A549 (cell line): ENCODE measurements at places on chromosomes 5 and 9. TPM values are rescaled to one million over a fixed set of nuclear protein-coding genes. Genes with fewer than 3 reads are reported as not detected.
A peak's percentile ranks its signal among the peaks of the same experiment; 100 is the strongest.

GRCh38 chr5:154850255-154851062 is at the start of gene FAXDC2:
Gene FAXDC2, minus strand, starts transcription at chr5:154850603. Its CDS starts 12,425 bp downstream, at chr5:154838178.
- no peak for DNase-seq

Gene RALGPS1
- 3.0 to 5.0 TPM (median 3.9 TPM) in 3 replicates for polyA plus RNA-seq

Gene PCDHB8
- polyA plus RNA-seq: 0.37 to 0.50 TPM (median 0.44 TPM) in 3 replicates

Gene PCA3
- polyA plus RNA-seq: not detected in 3 replicates

DNA sequence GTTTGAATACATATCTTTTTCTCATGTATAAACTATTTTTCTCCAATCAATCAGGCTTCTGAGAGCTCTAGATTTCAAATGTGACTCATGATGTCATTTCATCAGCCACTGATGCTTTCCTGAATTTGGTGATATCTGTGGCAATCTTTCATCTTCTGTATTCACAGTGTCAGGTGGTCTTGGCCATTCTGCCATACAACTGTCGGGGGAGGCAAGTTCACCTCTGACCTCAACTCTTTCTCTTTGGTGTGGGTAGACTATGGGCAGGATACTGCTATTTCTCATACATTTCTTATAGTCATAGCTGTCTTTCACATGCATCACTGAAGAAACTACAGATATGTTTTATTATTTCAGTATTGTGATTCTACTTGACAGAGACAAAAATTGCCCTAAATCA is 414.1 kb upstream of the MEF2C start:
- no peak for DNase-seq

DNA sequence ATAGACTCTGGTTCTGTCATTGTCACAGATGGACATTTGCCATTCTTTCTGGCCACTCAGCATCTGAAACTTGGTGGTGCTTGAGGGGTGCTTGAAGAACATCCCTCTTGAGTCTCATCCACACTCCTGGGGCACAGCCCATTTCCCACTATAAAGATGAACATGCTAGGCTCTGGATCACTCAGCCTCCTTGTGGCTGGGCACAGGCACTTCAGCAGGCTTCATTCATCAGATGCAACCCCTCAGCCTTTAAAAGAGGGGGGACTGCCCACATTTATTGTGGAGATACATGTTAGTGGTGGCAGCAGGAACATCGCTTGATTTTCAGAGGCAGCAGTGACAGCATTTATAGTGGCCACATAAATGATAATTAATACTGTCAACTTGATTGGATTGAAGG is 124.7 kb upstream of the NIPBL start:
- peak; percentile 10 for DNase-seq

Gene TLR4
- 0.04 to 0.08 TPM (median 0.05 TPM) in 3 replicates for polyA plus RNA-seq

Gene CKS2
- polyA plus RNA-seq: 524 to 660 TPM (median 576 TPM) in 3 replicates

GRCh38 chr9:35487081-35487480 is 2.8 kb upstream of the RUSC2 start:
- no peak for DNase-seq

Gene PCDHA1
- polyA plus RNA-seq: 0.12 to 0.18 TPM (median 0.13 TPM) in 3 replicates

Gene SGCD
- polyA plus RNA-seq: 7.6 to 9.0 TPM (median 7.6 TPM) in 3 replicates

Gene MAT2B
- 51.4 to 60.7 TPM (median 58.6 TPM) in 3 replicates for polyA plus RNA-seq

GRCh38 chr5:96616801-96617200 is 45.4 kb upstream of the CAST start:
- no peak for DNase-seq

Gene NOXA1
- polyA plus RNA-seq: 1.1 to 1.9 TPM (median 1.5 TPM) in 3 replicates

DNA sequence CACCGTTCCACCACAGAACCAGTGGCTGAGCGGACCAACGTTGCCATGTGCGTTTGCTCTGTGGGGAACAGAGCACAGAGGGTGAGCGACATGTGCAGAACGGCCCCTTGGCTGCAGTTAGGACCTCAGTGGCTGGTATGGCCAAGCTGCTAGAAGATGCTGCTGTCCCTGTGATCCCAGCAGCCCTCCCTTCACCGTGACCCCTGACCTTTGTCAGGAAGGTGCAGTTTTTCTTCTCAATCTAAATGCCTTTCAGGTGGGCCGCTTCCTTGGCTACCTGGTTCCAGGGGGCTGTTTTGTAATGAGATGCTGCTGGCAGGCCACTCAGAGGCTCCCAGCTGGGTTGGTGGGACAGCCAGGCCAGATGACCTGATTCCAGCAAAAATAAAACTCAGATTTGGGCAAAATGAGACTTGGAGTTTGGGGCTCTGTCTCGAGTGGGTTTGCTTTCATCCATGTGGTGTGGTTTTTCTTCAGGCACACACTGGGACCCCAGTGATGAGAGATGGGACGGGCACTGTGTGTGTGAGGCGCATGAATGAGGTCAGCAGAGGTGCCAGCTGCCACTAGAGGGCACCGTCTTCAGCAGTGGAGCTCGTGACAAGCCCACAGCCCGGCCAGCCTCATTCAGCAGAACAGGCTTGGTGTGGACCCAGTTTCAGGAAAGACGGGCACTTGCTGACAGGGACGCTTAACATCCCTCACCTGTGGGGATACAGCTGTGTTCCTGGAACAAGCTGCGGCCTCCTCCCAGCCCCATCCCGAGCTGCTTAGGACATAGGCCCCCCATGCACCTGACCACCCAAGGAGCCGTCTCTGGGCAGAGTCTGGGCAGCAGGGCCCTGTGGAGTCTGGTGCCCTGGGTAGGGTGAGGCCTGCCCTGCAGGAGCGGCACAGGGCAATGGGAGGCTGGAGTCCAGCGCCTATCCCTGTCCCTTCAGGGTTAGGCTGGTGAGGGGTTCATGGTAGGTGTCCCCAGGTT is 4.1 kb downstream of the MRPS2 start:
- DNase-seq: peak; percentile 85

Gene ORM2
- polyA plus RNA-seq: not detected in 3 replicates

GRCh38 chr5:150190987-150191386 is 1.1 kb downstream of the SLC6A7 start:
- no peak for DNase-seq

Gene EDIL3
- polyA plus RNA-seq: 0.12 to 0.18 TPM (median 0.14 TPM) in 3 replicates

- no peak for DNase-seq
These were observed 147.9 kb downstream of the MACROH2A1 start for GRCh38 chr5:135251093-135251492.

Gene NXNL2
- polyA plus RNA-seq: 0.70 to 0.92 TPM (median 0.71 TPM) in 3 replicates

Gene SLC31A2
- polyA plus RNA-seq: 5.0 to 5.9 TPM (median 5.4 TPM) in 3 replicates

GRCh38 chr5:61482980-61483379 is 150.9 kb downstream of the ZSWIM6 start:
- DNase-seq: no peak

DNA sequence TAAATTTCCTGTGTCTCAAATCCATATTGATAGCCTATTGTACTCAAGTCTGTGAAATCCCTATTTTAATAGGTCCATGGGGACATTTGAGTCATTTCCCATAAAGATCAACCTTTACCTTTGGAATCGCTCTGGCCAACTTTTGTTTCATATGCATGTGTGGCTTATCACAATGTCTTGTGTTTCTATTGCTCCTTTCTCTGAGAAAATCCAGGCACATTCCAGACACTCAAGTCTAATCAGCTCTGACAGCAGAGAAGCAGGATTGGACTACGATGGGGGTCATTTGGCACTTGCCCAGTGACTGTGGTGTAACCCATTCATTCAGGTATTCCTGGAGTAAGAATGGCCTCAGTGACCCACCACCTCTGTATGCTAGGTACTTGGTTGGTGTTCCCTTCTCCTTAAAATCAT is 48.4 kb downstream of the ACTBL2 start:
- no peak for DNase-seq

Gene LRRC19
- 0.11 TPM in 1 of 3 replicates, not detected in the others for polyA plus RNA-seq

DNA sequence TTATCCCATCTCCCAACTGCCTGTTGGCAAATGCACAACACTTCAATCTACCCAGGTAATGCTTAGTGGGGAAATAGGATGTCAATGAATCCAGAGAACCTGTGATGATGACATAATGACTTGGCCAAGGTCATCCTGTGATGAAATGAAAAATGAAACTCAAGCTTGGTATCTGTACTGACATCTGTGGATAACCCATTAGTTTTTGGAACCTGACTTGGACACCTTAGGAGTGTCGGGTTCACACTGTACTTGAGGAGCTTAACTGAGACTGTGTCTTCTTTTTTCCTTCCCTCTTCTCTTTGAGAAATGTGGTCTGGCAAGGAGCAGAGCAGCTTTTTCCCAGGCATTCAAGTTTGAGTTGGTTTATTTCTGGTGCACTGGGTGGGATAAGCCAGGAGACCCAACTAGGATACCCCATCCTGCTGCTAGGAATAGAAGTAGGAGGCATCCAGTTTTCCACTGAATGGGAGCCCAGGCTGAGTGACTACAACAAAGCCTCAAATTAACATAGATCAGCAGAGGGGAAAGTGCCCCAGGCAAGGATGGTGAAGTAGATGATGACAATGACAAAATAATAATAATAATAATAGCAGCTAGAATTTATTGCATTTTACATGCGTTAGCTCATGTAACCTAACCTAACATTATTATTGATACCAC is 72.1 kb downstream of the ADRB2 start:
- DNase-seq: no peak

- no peak for DNase-seq
These were observed 39.0 kb downstream of the ADAMTS12 start for GRCh38 chr5:33852837-33853236.

DNA sequence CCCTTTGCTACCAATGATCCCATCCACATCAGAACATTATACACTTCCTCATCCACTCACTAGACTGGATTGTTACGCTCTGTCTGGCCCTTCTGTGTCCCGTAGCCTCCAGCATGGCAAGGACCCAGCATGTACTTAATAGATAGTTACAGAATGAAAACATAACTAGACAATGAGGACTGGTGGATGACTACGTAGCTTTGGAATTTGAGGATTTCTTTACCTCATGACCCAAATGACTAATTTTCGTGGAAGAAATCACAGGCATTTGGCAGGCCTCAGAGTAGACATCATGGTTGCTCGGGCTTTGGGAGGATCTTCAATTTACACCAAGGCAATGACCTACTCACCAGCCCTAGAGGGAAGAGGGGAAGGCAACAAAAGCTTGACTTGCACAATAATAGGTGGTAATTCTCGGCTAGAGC is 299.8 kb downstream of the TLE1 start:
- peak; percentile 90 for DNase-seq
